Activated naive CD8-positive, alpha-beta T cell treated with anti-CD3 and anti-CD28 coated beads, Interleukin-2, amount 10 ng/mL, durations not matched to agents 7 days and 5 days (primary cell): ENCODE measurements at places on chromosomes 3 and 15. TPM values are rescaled to one million over a fixed set of nuclear protein-coding genes. Genes with fewer than 3 reads are reported as not detected.

SI gene
- total RNA-seq = not detected

ONECUT1 gene
- total RNA-seq = not detected

MCF2L2 gene
- 6.5 TPM for total RNA-seq

CTNNB1 gene
- total RNA-seq = 139 TPM

UBL7 gene
- total RNA-seq = 55.3 TPM

DPP8 gene
- total RNA-seq = 52.2 TPM

AHSG gene
- not detected for total RNA-seq

GRCh38 chr3:66397745-66398144 lies 103.1 kb downstream of the LRIG1 start:
- DNase-seq = no peak

- no peak for DNase-seq
Observed at GRCh38 chr3:119239206-119239820, 1.4 kb downstream of the B4GALT4 start.

- DNase-seq = no peak
Observed at GRCh38 chr3:126304704-126305103, 52.5 kb downstream of the KLF15 start.

DNA sequence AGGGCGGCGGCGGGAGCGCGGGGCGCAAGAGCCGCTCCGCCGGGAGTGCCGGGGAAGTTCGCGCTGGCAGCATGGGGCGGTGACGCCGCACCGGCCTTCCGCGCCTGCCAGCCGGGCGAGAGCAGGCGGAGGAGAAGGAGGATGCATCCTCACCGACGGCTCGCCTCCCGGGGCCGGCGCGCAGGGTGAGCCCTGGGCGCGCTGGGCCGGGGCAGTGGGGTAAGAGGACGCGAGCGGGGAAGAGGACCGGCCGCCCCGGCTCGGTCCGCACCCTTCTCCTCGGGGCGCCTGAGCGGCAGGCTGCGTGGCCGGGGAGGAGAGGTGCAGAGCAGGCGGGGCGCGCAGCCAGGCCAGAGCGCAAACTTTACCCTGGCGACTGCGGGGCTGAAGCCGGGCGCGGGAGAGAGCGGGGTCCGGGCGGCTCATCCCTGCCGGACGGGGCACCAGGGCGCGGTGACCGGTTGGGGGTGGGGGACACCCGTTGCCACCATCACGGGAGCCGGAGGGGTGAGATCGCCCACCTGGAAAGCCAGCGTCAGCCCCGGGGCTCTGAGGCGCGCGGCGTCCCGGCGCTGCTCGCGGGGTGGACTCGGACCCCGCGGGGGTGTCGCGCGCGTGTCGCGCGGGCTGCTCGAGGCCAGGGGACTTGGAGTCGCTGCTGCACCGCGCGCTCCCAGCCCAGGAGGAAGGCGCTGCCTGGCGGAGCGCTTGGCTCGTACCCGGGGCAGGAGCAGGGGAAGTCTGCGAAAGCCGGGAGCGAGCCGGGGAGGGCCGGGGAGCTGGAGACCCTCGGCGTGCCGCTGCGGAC lies 542 bp downstream of the GABRA5 start:
- no peak for DNase-seq

GRCh38 chr3:51974963-51975851 lies at the start of gene ABHD14A:
ABHD14A (plus strand) TSS chr3:51975064; CDS start chr3:51975136, 72 bp downstream.
- peak; percentile 83 for DNase-seq

- no peak for DNase-seq
Observed at GRCh38 chr15:95041297-95041696, 809.9 kb downstream of the MCTP2 start.

GRCh38 chr3:177773717-177774116 lies 576.4 kb upstream of the TBL1XR1 start:
- no peak for DNase-seq

DNA sequence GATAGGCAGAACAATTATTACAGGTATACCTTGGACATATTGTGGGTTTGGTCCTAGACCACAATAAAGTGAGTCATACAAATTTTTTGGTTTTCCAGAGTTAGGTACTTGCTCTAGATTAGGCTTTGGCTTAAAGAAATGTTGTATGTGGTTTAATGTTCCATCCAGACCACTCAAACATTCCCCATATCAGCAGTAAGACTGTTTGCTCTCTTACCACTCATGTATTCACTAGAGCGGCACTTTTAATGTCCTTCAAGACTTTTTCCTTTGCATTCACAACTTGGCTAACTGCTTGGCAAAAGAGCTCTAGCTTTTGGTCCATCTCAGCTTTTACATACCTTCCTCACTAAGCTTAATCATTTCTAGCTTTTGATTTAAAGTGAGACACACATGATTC lies 250.5 kb upstream of the SETMAR start:
- DNase-seq = no peak

GRCh38 chr3:113194823-113195401 lies 16.4 kb upstream of the BOC start:
- no peak for DNase-seq

- no peak for DNase-seq
Observed at GRCh38 chr15:91855684-91856489, 2.4 kb downstream of the SLCO3A1 start.

DNA sequence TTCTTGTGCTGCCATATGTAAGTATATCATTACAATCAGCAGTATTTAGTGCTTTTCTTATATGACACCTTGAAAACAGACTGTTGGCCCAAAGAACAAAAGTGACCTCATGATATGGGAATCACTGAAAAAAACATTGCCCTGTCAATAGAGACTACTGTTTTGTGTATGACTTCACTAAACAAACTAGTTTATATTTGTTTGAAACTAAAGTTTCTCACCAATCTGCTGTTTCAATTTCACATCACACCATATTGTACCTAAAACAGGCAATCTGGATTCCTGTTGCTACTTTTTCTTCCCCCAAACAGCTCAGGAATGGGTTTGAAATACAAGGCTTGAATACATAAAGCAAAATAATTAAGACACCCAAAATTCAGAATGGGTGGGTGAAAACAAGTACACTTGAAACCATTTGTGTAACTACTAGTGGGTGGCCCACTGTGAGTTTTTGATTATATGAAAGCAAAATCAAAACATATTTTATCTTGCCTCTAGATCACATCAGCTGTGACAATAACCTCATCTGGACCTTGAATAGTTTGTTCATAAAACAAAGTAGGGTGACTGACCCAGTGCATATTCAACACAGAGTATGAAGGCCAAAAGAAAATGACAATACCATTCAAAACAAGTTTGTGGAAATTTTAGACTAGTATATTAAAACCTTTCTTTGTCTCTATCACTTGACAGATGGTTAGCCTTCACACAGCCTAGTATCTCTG lies 5.9 kb downstream of the ZBTB20 start:
- no peak for DNase-seq

DNA sequence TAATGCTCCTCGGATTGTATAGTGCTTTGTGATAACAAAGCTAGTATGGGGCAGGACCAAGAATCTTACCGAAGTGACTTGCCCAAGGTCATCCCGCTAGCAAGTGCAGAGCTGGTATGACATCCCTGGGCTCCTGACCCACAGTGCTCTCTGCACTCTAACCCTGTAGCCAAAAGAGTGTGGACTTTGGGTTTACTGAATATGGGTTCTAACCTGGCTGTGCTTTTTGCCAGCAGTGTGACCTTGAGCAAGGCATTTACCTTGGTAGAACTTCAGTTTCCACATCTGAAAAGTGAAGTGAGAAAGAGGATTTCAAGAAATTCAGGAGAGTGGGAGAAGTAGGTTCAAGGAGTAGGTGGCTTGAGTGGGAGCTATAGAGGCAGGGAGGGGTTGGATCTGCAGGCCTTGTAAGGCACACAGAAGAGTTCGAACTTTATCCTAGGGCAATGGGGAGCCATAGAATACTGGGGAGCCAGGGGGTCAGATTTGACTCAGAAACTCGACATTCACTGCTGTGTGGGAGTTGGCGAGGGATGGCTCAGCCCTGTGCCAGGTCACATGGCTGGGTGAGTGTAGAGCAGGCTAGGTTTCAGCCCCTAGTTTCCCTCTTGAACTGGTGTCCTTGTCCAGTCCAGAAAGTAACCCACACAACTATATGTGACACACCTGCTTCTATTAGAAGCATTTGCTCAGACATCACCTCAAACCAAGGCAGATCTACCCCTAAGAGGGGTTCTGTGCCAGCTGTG lies 91.9 kb downstream of the RPLP1 start:
- no peak for DNase-seq

DNA sequence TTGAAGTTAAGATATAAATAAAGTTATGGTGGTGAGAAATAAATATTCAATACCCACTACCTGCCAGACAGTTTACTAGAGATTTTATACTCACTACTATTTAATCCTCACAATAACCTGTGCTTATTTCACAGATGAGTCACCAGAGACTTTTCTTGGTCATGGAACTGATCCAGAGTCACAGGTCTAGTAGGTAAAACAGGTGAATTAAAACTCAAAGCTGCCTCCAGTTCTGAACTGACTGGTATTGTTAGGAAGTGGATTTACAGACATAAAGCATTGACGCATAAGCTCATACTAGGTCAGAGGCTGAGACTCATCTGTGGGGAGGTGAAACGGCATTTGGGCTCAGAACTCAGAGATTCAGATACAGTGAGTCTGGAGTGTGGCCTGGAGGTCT lies 1009.9 kb downstream of the AGBL1 start:
- DNase-seq = no peak

- DNase-seq = no peak
Observed at GRCh38 chr3:81549388-81549787, 212.1 kb downstream of the GBE1 start.

DNA sequence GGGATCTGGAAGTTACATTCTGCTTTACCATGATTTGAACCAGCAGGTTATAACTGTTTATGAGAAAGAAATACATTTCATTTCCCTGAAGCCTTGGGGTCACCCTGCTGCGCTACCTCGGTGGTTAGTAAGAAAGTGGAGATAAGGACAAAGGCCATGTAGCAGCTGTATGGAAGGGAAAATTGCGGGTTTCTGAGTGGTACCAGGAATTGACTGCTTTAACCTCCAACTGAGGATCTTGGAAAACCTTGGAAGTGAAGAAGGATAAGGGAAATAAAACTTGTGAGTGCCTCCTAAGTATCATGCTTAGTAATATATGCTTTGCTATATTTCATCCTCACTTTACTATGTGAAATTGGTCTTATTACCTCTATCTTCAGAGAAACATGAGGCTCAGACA lies 76.1 kb upstream of the GAP43 start:
- no peak for DNase-seq

- DNase-seq = no peak
Observed at GRCh38 chr3:59052803-59053411, 3.1 kb upstream of the CFAP20DC start.

DNA sequence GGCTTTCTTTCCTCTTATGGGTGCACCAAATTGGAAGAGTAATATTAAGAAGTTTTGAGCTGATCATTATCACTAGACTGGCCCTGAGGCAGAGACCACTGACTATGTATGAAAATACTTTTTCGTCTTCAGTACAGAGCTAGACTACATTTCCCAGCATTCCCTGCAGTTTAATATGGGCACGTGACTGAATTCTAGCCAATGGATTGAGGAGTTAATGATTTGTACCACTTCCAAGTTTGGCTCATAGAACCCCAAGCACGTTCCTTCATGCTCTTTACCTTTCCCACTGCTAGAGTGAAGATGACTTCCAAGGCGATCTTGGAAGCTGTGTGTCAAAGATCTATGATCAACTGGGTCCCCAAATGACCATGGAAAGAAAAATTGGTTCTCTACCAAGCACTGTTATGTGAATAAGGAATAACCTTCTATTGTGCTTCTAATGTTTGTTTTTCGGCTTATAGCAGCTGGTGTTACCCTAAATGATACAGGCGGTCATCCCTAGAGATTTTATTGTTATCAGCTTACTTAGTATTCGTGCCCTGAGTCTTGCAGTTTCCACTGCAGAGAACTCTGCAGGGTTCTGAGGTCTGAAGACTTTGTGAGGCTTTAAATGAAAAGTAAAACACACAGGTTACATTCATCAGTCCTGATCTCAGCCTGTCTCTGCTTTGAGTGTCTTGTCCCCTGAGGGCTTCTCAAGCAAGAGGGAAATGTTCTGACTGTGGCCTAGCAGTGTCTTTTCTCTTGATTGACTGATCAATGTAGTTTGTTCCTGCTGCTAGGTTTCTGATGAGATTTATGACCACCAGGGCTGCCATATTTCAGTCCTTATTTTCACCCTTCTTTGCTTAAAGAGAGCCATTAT lies 486.8 kb downstream of the PDCD6IP start:
- DNase-seq = no peak

- DNase-seq = no peak
Observed at GRCh38 chr3:192161661-192162060, 565.7 kb downstream of the FGF12 start.

- DNase-seq = no peak
Observed at GRCh38 chr3:140682586-140682985, 4.7 kb downstream of the TRIM42 start.

DNA sequence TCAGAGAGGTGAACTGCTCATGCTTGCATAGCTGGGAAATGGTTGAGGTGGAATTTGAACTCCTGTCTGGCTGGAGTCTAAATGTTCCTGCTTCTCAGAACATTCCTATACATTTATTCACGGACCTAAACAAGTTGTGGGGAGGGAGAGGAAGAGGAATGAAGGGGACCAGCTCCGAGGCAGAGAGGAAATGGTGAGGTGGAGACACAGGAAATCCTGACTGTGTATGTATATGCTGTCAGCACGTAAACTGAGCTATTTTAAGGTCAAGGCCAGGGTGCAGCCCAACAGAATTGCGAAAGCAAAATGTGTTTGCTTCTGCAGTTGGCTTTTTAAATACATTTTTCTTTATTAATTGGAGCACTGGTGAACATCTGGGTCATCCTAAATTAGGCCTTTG lies 74.1 kb upstream of the POMGNT2 start:
- no peak for DNase-seq

GRCh38 chr3:59472541-59472940 lies 422.7 kb upstream of the CFAP20DC start:
- no peak for DNase-seq

- no peak for DNase-seq
Observed at GRCh38 chr15:90058308-90058707, 44.0 kb downstream of the IDH2 start.

DNA sequence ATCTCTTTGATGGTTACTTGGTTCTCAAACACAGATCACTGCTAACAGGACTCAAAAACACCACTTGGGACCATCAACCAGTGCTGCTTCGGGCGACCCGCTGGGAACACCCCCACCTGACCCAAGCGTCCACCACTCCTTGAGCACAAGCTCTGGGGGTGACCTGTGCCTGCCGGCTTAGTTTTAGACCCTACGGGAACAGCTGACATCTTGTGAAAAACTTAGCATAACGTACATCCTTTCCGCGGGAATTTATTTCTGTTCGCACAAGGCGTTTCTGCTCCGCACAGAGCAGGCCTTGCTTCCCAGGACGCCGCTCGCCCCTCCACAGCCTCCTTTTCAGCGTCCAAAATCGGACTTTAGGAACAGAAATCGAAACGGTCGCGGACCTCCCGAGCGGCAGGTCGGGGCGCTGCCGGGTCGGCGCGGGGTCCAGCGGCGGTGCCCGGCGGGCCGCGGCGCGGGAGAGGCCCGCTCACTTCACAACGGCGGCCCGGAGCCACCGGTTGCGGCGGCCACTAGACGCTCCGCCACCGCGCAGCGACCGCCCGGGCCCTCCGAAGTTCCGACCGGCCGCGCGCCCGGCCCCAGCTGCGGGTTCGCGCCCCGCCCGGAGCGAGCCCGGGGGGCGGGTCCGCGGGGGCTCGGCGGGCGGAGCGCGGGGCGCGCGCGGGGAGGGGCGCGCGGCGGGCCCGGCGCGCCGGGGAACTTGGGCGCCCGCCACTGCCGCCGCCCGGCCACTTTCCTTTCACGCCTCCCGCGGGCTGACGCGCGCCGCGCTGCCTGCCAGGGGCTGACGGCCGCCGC lies 959 bp downstream of the SFMBT1 start:
- peak; percentile 81 for DNase-seq
